ENCODE measurements at places on chromosomes 5 and 9.

- no peak for DNase-seq
These were observed 276.2 kb upstream of the SLC30A5 start for GRCh38 chr5:68817632-68818031.

GRCh38 chr5:158435161-158435616 lies 576.2 kb upstream of the CLINT1 start:
- no peak for DNase-seq

GRCh38 chr5:108064302-108064701 lies 317.6 kb downstream of the FBXL17 start:
- no peak for DNase-seq

- no peak for DNase-seq
These were observed 83.4 kb downstream of the PAPPA start for GRCh38 chr9:116236979-116237378.
